ENCODE measurements at places on chromosomes 2 and 18.
A peak's percentile ranks its signal among the peaks of the same experiment; 100 is the strongest.

- DNase-seq = no peak
These were observed 110.0 kb downstream of the MYCN start for GRCh38 chr2:16050261-16050907.

DNA sequence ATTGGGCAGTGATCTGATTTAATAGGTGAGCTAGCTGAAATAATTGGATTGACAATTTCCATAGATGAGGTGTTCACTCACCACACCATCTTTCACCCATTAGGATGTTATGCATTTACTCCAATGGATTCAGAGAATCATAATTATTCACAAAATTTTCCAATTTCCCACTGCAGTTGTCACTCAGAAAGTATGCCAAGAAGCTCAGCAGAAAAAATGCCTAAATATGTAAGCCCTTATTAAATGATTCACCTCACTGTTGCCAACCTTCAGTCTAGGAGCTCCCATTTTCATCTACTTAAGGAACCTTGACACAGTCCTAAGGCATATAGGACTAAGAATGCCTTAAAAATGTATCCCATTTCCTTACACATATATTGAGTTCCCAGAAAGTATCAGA lies 94.3 kb downstream of the MBD2 start:
- DNase-seq = no peak

DNA sequence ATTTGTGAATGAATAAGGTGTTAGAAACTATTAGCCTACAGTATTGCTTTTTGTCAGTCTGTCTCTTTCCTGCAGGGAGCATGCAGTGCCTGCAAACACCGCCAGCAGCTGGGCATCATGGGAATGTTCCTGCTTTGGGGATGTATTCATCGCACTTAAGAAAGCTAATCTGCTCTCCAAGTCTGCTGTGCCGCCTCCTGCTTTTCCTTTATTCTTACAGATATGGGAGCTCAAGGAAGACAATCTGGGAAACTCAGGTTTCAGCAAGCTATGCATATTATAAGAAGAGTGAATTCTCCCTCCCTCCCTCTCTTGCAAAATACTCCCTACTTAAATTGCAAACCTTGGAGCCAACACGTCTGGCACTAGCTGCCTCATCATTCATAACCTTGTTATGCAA lies 479.2 kb upstream of the ACVR2A start:
- no peak for DNase-seq

- DNase-seq = no peak
These were observed 36.5 kb downstream of the SLC25A52 start for GRCh38 chr18:31723990-31724711.

- no peak for DNase-seq
These were observed 139.8 kb upstream of the NCK2 start for GRCh38 chr2:105604938-105605337.

GRCh38 chr2:40558761-40559160 lies 106.9 kb upstream of the SLC8A1 start:
- no peak for DNase-seq

DNA sequence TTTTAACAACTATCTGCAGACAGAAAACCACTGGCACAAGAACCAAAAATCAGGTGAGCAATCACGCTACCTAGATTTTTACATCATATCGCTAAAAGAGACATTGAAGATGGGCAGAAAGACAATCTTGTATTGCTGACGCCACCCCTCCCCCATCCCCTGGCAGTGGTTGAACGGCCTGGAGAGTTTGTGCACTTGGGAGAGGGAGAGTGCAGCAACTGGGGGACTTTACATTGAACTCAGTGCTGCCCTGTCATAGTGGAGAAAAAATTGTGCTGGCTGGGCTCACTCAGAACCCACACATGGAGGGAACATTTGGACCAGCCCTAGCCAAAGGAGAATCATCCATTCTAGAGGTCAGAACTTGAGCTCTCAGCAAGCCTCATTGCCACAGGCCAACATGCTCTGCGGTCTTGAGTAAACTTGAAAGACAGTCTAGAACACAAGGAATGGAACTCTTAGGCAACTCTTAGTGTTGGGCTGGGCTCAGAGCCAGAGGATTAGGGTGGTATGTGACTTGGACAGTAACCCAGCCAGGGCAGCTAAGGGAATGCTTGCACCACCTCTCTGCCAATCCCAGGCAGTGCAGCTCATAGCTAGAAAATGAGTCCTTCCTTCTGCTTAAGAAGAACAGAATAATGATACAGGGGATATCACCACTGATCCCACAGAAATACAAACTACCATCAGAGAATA lies 220.0 kb upstream of the CYP26B1 start:
- DNase-seq = peak; percentile 9

GRCh38 chr2:101419096-101419663 lies 31.9 kb upstream of the CREG2 start:
- DNase-seq = no peak

DNA sequence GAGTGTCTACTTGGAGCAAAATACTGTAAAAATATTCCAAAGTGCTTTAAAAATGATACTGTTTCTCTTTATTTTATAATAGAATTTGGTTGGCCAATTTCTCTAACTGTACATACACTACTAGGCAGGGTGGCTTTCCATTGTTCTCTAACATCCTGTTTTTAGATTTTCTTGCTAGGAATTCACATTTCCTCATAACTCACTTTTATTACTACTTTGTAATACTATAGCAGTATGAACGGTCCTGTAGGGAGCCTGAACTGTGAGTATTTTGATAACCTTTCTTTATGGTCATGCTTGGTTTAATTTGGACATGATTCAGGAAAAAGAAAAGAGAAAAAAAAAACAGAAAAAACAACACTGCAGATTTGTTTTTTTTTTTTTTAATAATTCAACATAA lies 37.8 kb downstream of the GCG start:
- DNase-seq = no peak

GRCh38 chr2:213119061-213119809 lies 32.2 kb downstream of the IKZF2 start:
- no peak for DNase-seq

DNA sequence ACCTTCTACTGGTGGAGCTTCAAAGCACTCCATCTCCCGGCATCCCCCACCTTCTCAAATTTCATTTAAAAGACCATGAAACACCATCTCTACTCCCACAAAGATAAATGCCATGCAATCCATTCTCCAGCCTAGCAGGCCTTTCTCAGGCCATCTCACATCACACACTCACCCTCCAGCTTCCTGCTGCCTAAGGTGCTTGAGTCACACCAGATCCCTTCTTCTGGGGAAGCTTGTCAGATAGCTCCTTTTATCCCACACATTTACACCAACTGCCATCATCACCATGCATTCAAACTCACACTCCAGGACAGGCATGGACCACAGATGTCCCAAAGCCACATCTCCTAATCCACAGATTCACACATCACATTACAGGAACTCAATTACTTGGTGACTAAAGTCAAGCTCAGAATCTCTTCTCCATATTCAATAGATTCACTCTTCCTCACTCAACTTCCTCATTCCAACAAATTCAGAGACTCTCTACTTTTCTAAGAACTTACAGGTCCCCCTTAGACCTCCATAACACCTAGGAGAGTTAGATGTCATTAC lies 292.5 kb downstream of the TNS1 start:
- DNase-seq = no peak

DNA sequence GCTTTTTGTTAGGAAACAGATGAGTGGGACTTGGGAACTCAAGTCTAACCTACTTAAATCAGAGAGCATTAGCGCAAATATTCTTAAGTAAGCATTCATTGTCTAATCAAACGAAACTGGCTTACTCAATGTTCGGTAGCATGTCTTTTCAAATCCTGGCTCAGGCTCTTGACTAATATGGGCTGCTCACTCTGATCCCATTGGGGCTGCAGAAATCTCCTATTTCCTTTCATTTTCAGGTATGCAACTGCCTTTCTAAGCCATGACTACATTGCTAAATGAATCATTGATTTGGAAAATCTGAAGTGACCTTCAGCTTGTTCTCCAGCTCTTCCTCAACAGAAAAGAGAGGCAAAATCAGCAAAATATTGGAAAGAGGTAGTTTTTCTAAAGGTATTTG lies 2084.4 kb upstream of the PIK3C3 start:
- DNase-seq = no peak

GRCh38 chr2:82215212-82215611 lies 1910.7 kb upstream of the LRRTM1 start:
- DNase-seq = no peak

- no peak for DNase-seq
These were observed 132.3 kb upstream of the DLX2 start for GRCh38 chr2:172234716-172235691.

DNA sequence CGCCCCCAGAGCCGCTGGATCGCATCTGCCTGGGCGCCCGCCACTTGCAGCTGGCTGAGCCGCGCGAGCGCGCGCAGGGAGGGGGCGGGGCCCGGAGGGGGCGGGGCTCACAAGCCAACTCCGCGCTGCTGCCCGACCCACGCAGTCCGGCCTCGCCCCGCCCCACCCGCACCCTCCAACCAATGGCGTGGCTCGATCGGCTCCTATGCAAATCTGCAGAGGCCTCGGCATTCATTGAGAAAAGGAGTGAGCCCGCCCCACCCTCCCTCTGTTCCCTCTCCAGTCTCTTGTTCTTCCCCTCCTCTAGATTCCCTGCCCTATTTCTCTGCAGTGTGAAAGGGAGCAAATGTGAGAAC lies at the start of gene ALK:
ALK (minus strand) TSS at position 27 of the 356 bp plus-strand sequence. CDS start 927 bp downstream, outside the sequence.
- DNase-seq = peak; percentile 2

DNA sequence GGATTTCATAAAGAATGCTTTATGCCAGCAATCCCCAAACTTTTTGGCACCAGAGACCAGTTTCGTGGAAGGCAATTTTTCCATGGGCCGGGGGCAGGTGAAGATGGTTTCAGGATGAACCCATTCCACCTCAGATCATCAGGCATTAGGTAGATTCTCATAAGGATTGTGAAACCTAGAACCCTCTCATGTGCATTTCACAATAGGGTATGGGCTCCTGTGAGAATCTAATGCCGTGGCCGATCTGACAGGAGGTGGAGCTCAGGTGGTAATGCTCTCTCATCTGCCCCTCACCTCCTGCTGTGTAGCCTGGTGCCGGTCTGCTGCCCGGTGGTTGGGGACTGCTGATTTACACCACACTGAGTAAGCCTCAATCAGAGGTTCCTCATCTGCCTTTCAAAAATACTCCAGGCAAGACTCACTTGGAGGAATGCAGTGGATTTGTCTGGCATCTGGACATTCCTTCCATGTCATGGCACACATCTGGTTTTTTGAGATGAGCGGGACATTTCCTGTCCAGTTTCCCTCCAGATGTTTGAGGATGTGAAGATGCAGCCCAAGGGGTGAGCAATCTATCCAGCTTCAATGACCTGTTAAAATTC lies 185.8 kb downstream of the VAPA start:
- no peak for DNase-seq

- DNase-seq = no peak
These were observed 1.2 kb upstream of the BCL11A start for GRCh38 chr2:60554646-60555065.

- DNase-seq = no peak
These were observed 61.0 kb downstream of the MBD2 start for GRCh38 chr18:54163453-54163852.

GRCh38 chr2:233928594-233929351 lies 11.6 kb downstream of the TRPM8 start:
- no peak for DNase-seq

DNA sequence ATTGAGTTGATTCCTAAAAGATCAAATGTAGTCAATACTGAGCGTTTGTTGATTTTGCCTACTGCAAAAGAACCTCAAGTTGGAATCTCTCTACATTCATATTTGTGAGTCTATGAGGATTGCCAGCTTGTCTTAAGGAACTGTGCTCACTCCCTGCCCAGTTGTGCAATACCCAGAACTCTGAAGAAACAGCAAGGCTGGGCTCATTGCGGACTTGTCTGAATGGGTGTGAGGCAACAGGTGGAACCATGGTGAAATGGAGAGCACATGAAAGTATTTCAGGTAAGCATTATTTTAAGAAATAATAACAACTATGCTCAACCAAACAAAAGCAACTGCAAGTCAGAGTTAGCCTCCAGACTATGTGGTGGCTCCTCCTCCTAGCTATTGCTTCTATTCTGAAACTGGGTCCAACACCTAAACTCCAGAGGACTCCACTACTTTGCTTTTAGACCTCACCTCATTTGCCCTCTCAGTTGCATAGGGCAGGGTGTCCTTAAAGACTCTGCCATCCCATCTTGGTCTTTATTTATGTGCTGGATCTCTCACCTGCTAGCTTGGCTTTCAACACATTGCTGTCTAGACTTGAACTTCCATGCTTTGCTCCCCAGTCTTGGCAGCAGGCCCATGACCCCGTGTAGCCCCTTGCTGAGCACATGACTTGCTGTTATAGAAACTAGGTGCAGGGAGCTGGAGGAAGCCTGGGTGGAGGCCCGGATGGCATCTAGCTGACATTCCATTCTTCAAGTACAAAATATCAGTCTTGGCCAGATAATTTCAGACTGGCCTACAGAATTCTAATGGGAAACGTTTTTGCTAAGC lies 94.8 kb upstream of the ARL5A start:
- DNase-seq = peak; percentile 7

DNA sequence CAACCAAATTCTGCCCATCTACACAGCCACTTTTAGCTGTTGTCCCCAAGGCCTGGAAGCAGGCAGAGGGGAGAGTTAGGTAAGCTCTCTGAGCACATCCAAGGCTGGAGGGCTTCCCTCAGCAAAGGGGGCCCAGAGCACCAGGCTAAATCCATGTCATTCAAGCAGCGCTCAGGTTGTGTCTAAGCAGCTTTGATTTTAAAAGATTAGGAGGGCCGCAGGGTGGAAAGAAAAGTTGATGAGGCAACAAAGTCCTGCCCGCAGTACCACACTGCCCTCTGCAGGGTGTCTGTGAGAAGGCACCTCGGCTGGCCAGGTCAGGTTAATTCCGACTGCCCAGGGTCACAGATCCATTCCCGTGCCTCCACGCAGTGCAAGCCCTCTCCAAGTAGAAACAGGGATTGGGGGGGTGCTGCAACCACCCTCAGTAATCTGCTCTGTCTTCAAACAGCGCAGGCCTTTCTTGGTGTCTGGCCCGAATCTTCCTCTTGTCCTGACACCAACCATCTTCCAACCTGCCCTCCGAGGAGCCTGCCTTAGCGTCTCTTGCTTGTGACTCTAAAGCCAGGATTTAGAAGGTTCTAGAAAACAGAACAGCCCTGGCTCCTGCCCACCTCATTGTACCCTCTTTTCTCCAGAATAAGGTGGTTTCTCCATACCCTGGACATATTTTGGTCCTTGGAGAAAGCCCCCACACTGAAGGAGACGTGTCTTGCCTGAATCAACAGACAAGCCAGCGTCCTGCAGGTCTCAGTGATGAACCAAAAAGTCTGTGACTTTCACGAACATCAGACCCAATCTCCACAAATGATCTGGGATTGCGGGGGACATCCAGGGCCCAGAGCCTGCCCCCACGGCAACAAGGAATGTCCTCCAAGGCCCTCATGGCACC lies 289.2 kb downstream of the TNS1 start:
- no peak for DNase-seq

Measured in esophagus squamous epithelium (tissue), 5 donors.